ENCODE measurements at places on chromosomes 4 and X. TPM values are rescaled to one million over a fixed set of nuclear protein-coding genes. Genes with fewer than 3 reads are reported as not detected.

DNA sequence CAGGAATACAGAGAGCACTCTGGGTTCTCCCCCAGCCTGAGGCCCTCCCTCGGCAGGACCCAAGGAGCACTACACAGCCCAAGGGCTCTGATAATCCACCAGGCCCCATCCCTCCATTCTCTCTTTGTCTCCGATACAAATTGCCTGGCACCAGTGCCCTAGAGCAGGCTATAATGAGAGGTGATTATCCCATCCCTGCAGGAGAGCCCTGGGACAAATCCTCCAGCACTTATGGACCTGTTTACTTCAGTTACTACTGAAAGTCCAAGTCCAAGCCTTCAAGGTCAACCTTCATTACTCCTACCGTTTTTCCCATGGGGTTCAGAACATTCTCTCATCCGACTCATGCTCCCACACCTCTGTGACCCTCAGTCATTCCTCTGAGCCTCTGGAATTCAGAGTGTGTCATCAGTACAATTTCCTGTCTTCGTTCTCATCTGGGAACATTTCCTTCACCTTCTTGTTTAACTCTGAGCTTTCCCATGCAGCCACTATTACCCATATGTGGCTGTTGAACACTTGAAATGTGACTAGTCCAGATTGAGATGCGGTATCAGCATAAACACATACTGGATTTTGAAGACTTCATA lies 299.0 kb downstream of the RAPGEF2 start:
- DNase-seq, result no peak

DNA sequence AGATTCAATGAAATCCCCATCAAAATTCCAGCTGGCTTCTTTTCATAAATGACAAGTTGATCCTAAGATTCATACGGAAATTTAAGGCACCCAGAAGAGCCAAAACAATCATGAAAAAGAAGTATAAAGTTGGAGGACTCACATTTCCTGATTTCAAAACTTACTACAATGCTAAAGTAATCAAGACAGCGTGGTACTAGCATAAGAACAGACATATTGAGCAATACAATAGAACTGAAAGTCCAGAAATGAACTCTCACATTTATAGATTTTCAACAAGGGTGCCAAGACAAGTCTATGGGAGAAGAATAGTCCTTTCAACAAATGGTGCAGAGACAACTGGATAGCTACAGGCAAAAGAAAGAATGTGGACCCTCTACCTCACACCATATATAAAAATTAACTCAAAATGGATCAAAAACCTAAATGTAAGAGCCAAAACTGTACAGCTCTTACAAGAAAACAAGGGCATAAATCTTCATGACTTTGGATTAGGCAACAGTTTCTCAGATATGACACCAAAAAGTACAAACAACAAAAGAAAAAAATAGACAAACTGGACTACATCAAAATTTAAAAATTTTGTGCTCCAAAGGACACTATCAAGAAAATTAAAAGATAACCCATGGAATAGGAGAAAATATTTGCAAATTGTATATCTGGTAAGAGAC lies 28.5 kb downstream of the SASH3 start:
- DNase-seq, result no peak

DNA sequence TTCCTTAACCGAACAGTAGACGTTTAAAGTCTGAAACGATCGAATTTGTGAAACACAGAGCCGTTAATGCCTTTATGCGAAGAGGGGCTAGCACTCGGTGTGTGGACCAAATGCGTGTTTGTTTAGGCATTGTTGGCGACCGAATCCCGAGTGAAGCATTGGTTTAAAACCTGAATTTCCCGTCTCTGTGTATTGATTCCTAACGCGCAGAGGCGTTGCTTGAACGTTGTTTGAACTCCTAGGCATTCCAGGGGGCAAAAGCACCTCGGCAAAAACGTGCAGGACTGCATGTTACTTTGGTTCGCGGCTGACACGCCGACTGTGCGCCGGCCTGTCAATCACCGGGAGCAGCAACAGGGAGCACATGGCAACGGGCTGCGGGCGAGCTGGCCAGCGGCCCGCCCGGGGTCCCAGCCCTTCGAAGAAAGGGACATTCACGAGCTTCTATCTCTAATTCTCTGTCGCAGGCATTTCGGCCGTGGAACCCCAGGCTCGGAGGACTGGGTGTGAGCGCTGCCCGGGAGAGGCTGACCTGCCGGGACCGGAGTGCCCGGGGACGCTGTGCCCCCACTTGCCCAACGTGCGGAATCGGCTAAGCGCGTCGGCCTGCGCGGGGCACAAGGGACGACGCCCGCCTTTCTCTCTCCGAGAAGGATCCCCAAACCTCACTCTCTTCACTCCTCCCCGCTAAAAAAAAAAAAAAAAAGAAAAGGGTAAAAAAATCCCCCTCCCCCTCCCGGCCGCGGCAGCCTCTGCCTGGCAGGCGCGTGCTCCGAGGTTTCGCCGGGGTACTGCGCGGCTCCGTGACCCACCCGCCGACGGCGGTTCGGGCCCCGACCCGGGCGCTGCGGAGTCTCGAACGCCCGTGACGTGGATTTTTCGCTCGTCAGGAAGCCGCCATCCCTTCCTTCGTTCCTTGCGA lies 810 bp downstream of the SPRY1 start:
- DNase-seq, result peak; percentile 76

GRCh38 chrX:51336584-51336983 lies 4.0 kb downstream of the NUDT10 start:
- DNase-seq, result no peak

DNA sequence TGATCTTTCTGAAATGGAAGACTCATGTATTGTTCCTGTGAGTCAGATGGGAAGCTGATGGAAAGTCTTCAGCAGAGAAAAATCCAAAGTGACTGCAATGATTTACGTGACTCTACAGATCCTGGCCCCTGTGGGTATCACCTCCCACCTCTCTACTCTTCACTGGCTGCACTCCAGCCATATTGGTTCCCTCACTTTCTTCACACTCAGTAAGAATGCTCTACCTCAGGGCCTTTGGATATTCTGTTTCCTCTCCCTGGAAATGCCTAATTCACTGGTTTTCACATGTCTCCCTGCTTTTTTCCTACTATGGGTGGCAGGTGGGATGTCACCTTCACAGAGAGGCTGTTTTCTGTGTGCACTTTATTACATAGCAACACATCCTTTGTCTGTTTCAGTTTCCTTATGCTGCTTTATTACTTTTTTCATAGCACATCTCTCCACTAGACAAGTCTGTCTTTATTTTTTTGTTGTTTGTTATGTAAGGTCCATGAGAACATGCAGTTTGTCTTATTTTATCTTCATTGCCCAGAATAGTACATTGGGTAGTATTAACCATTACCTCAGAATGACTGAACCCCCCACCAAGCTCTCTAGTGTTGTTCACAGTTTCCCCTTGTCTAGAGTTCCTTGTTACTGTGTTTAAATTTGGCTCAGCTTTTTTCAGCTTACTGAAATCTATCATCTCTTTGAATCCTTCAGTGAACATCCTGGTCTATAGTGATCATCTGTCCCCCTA lies 57.6 kb upstream of the CLNK start:
- no peak for DNase-seq

DNA sequence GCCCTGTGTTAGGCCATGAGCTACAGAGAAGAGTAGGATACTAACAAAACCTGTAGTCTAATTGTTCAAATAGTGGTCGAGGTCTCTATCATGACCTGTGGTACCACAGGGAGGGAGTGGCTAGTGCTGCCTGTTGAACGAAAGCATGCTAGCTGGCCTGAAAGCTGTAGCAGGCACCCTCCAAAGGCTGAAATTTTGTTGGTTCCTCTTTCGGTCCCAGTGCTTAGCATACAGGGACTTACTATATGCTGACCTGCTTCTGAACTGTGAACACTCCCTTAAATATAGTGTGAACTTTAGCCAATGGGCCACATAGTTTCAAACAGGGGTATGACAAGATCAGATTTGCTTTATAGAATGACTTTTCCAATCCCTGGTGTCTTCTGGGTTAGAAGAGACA lies 113.4 kb downstream of the PJA1 start:
- DNase-seq, result no peak

The MAGEA9B gene
- total RNA-seq, result not detected

DNA sequence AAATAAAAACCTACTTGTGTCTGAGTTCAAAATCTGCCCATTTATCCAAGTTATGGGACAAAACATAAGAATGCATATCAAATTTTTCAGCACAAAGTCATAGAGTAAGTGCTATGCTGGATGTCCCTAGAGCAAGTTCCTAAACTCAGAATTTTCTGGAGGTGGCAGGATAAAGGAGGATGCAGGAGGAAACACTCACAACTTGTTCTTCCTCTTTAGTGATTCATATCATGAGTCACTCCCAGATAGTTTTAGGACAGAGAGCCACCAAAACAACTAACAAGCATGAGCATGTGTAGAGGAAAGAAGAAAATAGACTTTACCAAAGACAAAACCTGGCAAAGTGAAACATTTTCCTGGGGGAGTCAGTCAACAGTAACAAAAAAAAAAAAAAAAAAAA lies 302.7 kb downstream of the KCTD8 start:
- no peak for DNase-seq

DNA sequence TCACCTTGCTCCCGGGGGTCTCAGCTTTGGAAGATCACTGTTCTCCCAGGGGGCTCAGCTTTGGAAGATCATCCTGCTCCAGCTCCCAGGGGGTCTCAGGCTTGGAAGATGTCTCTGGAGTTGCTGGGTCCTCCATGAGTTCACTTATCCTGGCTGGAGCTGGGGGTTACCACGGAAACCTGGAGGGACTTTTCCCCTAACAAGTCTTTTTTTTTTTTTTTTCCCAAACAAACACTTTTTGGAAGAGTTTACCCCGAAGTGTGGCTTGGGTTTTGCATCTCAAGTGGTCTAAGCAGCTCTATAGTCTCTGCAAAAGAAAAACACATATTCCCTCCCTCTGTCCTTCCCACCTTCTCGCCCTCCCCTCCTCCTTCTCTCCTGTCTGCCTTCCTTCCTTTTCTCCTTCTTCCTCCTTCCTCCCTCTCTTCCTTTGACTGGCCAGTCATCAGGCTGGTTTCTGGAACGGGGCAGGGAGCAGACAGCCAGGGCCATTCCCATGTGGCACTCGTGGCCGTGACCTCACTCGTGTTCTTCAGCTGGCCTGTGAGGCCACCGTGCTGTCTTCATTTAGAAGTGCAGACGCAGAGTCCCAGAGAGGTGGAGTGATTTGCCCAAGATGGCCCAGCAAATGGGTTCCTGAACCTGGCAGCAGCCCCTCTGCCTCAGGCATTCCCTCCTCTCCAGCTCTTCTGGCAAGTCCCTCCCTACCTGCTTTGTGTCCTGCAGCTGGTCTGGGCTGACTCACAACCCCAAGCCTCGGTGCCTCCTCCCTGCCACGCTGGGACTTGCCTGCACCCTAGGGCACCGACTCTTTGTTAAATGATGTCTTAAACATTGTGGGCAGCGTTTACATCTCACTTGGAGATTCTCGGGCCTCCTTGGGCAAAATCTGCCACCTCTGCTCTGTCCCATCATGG lies 25.9 kb upstream of the HMX1 start:
- DNase-seq, result no peak

DNA sequence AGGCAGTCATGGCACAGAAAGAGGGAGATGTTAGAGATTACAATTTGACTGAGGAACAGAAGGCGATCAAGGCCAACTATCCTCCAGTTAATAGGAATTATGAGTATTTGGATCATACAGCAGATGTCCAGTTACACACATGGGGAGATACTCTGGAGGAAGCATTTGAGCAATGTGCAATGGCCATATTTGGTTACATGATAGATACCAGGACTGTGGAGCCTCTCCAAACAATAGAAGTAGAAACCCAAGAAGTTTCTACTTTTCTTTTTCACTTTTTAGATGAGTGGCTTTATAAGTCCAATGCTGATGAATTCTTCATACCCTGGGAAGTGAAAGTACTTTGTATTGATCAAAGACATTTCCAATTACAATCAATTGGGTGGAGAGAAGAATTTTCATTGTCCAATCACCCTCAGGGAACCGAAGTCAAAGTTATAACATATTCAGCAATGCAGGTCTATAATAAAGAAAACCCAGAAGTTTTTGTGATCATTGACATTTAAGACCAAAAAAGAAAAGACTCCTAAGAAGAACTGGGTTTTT lies 139.1 kb downstream of the MAB21L2 start:
- no peak for DNase-seq

The CLDN34 gene
- 0.42 TPM for total RNA-seq

The TCEAL3 gene
- total RNA-seq, result 15.1 TPM

The GAB1 gene
- 33.5 TPM for total RNA-seq

DNA sequence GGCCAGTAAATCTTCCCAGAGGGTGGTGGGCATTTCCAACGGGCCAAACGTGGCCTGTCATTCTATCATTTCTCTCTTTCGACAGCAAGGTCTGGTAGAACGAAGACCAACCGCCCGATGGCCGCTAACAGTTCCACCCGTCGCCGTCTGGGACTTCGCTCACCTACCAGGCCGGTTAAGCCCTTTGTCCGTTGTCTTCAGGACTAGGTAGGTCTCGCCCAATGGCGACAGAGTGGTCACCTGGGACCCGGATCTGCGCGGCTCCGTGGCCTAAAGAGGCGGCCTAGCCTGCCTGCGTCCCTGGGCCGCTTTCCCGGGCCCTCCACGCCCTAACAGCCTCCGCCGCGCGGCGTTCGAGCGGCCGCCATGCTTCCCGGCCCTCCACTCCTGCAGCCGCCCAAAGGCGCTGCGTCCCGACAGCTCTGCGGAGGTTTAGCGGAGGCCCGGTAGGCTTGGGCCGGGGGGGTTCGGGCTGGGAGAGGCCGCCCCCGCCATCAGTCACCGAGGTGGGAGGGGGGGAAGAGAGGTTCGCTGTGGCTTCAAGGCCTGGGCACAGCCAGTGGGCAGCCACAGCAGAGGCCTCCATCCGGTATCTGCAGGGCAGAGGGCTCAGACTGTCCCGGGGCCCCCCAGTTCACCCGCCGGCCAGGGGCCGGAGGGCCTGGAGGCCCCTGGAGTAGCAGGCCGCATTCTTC lies 194.0 kb upstream of the BRWD3 start:
- DNase-seq, result no peak

The SMIM31 gene
- not detected for total RNA-seq

The MAGEA4 gene
- total RNA-seq, result not detected

The SLC7A11 gene
- 8.2 TPM for total RNA-seq

GRCh38 chr4:119490335-119490734 lies 138.3 kb downstream of the PDE5A start:
- no peak for DNase-seq

The PRRG3 gene
- 5.6 TPM for total RNA-seq

DNA sequence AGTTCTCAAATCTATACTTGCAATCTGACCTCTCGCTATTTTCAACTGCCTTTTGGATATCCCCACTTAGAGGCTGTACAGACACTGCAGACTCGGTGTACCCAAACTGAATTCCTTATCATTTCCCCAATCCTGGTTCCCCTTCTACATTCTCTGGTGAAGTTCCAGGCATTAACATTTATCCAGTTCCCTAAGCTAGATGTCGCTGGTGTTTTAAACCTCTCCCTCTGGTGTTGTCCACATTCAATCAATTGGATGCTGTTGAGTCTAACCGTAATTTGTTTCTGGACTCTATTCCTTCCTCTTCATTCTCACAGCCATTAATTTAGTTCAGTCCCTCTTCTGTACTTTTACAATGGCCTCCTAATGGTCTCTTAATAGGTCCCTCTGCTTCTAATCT lies 7.2 kb upstream of the STK26 start:
- no peak for DNase-seq

- DNase-seq, result no peak
These were observed 58.6 kb upstream of the P2RY10 start for GRCh38 chrX:78886550-78886949.

All from progenitor cell of endocrine pancreas (in vitro differentiated cells).